ENCODE measurements at places on chromosomes 12 and 14. TPM values are rescaled to one million over a fixed set of nuclear protein-coding genes. Genes with fewer than 3 reads are reported as not detected.

CCDC196 gene
- total RNA-seq, result not detected

RFLNA gene
- 2.0 TPM for total RNA-seq

IL22 gene
- not detected for total RNA-seq

KLHDC1 gene
- 10.8 TPM for total RNA-seq

KRT78 gene
- not detected for total RNA-seq

RFX4 gene
- not detected for total RNA-seq

CMKLR1 gene
- total RNA-seq, result 56.6 TPM

DNA sequence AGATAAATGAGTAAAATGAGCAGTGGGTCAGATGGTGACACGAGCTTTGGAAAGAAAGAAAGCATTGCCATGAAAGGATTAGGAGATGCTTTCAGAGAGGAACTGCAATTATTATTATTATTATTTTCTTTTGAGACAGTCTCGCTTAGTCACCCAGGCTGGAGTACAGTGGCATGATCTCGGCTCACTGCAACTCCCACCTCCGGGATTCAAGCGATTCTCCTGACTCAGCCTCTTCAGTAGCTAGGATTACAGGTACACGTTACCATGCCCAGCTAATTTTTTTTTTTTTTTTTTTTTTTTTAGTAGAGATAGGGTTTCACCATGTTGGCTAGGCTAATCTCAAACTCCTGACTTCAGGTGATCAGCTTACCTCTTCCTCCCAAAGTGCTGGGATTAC lies 77.4 kb downstream of the ST8SIA1 start:
- DNase-seq, result no peak

- no peak for DNase-seq
These were observed 161.5 kb downstream of the RPS29 start for GRCh38 chr14:49424436-49425331.

DNA sequence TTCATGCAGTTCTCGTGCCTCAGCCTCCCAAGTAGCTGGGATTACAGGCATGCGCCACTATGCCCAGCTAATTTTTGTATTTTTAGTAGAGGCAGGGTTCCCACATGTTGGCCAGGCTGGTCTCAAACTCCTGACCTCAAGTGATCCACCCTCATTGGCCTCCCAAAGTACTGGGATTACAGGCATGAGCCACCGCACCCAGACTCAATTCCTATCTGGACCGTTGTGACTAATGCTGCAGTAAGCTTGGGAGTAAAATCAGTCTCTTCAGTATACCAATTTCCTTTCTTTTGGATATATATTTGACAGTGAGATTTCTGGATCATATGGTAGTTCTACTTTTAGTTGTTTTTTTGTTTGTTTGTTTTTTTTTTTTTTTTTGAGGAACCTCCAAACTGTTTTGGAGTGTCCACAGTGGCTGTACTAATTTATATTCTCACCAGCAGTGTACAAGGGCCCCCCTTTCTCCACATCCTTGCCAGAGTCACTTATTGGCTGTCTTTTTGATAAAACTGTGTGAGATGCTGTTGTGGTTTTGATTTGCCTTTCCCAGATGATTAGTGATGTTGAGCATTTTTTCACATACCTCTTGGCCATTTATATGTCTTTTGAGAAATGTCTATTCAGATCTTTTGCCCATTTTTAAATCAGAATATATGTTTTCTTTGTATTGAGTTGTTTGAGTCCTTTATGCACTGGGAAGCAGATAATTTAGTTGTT lies 37.3 kb upstream of the EVL start:
- DNase-seq, result no peak

DNA sequence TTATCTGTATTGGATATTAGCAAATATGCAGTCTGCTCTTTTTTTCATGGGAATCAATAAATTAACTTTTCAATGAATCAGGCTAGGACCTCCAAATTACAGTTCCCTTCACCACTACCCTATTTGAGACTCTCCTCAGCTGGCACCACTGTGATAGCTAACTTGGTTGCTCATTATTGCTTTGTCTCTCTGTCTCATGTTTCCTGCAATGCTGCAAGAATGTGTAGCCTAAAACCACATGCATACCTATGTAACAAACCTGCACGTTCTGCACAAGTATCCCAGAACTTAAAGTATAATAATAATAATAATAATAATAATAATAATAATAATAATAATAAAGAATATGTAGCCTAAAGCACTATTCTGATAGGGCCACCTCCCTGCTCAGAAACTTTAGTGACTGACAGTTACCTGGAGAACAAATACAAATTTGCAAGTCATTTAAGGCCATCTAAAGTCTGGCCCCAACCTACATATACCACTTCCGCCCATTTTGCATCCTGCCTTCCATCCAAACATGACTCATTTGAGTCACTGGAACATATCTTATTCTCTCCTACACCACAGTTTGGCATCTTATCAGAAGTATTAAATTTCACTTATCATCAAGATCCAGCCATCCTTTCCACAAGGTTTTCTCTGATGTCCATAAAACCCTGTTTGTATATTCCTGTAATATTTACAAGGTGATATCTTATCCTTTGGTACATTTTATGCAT lies 215.1 kb downstream of the LRRK2 start:
- DNase-seq, result no peak

- no peak for DNase-seq
These were observed 46.1 kb downstream of the DDX11 start for GRCh38 chr12:31119803-31120211.

DNA sequence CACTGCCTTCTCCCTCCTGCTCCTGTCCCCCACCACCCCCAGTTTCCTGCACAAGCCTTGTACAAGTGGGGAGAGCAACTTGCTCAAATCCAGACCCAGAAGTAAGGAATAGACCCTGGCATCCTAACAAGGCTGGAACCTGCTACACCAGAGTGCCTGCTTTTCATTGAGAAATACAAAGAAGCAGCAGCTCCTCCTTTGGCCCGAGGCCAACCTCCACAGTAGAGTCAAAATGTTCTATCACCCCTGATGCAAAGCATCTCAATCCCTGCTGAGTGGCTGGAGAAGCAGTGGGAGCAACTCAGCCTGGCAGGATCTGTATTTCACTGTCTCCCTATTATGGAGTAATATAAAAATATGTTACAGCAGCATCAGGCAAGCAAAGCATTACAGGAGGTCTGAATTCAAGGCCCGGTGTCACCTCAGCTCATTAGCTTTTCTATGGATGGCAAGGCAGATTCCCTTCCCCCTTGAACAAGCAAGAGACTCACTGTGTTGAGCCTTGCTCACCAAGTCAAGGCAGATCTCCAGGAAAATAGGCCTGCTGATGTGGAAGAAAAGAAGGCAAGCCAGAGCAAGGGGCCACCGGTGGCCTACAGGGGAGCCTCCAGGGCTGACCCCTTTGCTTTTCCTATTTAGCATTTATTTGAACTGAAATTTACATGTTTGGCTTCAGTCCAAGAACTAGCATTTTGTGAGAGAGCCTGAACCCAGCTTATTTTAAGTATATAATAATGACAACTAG lies 186.3 kb upstream of the EGLN3 start:
- no peak for DNase-seq

DNA sequence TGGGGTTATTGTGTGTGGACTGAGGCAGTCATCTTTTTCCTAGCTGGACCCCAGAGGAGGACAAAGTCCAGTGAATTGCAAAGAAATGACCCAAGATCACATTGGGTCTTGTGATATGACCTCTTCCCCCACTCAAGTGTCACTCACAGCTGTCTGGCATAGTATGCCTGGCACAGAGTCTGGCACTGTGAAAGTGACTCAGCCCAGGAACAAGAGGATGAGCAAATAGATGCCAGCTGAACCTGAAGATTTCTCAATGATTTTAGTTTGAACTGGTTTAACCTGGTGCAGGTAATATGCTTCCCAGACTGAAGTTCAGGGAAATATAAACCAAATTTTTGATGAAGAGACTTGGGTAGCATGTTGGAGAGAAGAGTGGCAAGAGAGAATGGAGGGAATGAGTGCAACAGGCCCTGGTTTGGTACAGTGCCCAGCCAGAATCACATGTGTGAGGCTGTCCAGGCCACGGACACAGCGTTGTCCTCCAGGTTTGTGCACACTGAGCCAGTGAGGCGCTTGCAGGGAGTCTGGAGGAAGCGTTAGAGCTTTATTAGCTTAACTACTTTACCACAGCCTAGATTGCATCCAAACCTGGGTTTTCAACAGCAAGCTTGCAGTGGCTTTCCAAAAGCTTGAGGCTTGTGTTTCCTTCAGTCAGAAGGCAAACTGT lies 332.9 kb downstream of the NUAK1 start:
- no peak for DNase-seq

DNA sequence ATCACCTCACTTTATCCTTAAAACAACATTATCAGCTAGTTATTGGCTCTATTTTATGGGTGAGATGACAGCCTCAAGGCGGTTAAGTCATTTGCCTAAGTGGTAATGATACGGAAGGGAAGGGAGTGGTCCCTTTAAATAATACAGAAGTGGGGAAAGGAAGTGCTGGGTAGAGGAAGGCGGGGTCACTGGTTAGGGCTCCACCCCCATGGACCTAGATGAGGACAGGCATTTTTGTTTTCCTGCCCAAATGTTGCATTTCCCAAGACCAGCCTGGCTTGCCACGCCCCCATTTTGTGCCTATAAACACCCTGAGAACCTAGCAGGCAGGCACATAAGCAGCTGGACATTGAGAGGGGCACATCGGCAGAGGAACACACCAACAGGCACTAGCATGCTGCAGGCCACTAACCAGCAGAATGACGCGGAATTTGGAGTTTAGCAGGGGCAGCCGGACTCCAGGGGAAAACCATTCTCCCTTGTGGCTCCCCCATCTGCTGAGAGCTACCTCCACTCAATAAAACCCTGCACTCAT lies 100.9 kb downstream of the EPS8 start:
- no peak for DNase-seq

DNA sequence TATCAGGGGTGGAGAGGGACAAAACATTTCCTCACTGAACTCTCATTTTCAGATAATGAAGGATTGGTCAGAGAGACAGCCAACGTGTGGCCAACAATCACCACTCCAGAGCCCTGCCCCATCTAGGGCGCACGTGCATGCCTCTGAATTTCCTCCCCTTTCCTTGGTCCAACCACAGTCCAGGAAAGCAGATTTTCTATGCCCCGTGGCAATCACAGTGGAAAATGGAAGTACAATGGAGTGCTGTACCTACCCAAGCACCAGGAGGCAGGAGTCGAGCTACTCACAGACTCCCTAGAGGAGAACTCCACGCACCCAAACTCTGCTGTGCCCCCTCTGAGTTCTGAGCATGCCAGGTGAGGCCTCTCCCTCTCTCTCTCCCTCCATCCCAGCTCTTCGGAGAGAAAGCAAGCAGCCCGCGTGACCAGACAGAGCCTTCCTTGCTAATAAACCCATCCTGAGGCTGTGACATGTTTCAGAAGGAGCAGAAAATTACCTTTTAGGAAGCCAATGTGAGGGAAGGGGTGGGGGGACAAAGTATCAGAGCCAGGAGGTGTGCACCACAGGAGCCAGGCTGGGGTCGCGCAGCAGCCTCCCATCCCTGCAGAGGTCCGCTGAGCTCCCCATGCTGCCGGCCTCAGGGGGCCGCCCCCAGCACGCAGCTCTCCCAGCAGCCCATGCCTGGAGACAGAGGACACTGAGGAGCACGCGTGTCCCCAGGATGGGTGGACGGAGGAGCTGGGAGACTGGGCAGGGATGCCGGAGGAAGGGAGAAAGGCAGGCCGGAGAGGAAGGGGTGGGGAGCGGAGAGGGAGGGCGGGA lies 73.4 kb downstream of the PITPNM2 start:
- no peak for DNase-seq

GRCh38 chr12:38892087-38892786 lies 13.2 kb downstream of the CPNE8 start:
- DNase-seq, result no peak

- DNase-seq, result no peak
These were observed 14.2 kb upstream of the RASSF3 start for GRCh38 chr12:64595863-64596793.

DNA sequence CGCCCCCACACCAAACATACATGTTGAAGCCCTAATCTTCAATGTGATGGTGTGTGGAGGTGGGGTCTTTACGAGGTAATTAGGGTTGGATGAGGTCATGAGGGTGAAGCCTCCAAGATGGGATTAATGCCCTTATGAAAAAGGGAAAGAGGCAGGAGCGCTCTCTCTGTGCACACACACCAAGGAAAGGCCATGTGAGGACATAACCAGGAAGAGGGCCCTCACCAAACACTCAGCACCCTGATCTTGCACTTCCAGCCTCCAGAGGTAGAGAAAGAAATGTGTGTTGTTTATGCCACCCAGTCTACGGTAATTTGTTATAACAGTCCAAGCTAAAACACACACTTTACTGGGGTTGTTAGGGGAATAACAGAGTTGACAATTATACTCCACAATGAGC lies 14.6 kb upstream of the PITPNM2 start:
- no peak for DNase-seq

DNA sequence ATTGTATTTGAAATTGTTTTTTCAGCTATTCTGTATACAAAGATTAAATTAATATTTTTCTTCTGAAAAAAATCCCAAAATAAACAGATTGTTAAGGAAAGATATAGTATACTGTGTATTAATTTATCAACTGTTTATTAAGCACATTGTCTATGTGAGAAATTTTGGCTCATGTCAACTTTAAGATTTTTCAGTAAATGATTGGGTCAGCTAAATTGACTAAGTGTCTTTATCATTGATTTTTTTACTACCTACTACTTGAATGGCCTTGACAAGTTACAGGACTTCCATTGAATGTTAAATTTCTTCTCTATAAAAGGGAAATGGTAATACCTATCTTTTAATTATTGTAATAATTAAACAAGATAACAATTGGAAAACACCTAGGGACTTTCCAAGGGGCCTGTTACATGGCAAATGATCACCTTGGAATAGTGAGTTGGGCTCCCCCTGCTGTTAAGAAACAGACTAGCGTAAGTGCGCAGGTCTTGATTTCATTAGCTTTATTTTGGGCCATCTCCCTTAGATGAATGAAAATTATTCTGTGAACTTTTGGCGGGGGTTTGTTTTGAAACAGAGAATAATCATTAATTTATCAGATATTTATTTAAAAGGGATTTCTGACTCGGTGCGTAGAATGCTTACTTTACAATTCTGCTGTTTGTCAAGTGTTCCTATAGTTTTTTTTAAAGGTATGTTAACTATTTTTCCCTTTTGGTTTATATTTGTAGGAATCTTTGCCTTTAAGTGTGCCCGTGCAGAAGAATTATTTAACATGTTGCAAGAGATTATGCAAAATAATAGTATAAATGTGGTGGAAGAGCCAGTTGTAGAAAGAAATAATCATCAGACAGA lies 14.5 kb upstream of the CCT2 start:
- no peak for DNase-seq

Data from thoracic aorta (tissue), 2 donors.